ENCODE measurements at places on chromosomes 1 and 21.

DNA sequence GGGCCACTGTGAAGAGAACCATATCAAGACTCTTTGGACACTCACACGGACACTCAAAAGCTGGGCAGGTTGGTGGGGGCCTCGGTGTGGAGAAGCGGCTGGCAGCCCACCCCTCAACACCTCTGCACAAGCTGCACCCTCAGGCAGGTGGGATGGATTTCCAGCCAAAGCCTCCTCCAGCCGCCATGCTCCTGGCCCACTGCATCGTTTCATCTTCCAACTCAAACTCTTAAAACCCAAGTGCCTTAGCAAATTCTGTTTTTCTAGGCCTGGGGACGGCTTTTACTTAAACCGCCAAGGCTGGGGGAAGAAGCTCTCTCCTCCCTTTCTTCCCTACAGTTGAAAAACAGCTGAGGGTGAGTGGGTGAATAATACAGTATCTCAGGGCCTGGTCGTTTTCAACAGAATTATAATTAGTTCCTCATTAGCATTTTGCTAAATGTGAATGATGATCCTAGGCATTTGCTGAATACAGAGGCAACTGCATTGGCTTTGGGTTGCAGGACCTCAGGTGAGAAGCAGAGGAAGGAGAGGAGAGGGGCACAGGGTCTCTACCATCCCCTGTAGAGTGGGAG lies 36.3 kb upstream of the TDRD10 start:
- DNase-seq: no peak

DNA sequence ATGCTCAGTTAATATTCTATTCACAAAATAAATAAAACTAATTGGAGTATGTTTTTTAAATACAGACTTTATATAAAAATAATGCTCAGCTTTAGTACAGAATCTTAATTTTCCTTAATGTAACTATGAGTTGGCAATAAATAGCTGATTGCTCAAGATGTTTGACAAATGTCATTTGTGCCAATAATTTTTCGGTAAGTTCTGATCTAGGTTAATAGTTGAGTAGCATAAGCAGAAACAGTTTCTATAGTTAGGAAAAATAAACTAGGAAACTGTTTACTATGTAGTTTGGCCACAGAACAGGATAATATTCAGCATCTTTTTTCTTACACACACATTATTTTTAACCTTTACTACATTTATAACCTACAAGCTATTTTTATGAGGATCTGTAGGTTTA lies 40.3 kb downstream of the KCTD3 start:
- DNase-seq: no peak

DNA sequence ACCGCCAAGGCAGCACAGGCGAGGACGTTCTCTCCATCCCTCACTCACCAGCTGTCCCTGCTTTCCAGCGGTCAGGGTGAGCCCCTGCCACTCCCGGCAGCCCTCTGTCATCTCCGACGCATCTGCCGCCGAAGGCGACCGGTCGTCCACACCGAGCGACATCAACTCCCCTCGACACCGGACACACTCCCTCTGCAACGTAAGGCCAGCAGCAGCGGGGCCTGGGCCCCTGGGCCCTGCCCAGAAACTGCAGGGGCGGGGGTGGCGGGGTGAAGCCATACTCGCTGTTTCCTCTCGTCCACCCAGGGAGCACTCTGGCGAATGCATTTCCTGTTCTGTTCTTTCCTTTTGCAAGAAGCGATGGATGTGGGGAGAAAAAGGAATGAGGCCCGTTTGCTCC lies 93.4 kb upstream of the TMEM51 start:
- no peak for DNase-seq

DNA sequence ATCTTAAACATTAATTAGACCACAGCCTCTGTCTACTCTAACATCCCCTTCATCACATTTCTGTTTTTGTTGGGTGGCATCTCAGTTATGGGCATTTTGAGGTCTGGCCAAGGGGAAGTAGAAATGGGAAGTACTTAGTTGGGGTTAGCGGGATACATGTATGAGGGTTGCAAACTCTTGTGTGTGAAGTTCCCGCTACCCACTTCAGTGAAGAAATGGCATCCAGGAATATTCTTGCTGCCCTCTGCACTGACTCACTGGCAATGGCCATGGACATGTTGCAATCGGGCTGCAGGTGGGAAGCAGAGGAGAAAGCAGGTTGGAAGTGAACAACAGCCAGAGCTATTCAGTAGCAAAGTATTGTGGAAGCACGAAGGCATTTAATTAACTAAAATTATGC lies 7.4 kb downstream of the CD48 start:
- DNase-seq: no peak

DNA sequence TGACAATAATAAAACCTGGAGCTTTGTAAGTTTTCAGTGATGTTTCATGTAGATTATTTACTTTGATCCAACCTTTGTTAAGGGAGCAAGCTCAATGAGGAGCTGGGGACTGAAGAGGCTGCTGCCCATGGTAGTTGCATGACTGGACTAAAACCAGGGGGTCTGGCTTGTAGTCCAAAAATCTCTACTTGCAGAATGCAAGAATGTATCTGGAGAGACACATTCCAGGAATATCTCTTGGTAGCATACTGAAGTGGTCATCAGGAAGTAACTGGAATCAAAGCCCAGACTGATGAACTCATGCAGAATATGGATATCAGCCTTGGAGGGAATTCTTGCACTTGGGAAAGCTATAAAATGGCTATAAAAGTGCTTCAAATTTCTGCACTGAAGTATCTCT lies 5.8 kb upstream of the KIAA0040 start:
- DNase-seq: no peak

DNA sequence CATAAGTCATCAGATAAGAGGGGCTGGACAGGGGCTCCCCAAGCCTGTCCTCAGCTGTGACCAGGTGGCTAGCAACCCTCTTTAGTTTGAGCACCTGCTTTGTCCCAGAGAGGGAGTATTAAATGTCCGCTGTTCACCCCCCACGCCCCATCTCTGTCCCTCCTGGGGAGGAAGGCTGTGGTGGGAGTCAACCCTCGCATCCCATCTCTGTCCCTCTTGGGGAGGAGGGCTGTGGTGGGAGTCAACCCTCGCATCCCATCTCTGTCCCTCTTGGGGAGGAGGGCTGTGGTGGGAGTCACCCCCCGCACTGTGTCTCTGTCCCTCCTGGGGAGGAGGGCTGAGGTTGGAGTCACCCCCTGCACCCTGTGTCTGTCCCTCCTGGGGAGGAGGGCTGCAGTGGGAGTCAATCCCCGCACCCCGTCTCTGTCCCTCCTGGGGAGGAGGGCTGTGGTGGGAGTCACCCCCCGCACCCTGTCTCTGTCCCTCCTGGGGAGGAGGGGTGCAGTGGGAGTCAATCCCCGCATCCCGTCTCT lies 72.6 kb upstream of the ABCG1 start:
- DNase-seq: no peak

DNA sequence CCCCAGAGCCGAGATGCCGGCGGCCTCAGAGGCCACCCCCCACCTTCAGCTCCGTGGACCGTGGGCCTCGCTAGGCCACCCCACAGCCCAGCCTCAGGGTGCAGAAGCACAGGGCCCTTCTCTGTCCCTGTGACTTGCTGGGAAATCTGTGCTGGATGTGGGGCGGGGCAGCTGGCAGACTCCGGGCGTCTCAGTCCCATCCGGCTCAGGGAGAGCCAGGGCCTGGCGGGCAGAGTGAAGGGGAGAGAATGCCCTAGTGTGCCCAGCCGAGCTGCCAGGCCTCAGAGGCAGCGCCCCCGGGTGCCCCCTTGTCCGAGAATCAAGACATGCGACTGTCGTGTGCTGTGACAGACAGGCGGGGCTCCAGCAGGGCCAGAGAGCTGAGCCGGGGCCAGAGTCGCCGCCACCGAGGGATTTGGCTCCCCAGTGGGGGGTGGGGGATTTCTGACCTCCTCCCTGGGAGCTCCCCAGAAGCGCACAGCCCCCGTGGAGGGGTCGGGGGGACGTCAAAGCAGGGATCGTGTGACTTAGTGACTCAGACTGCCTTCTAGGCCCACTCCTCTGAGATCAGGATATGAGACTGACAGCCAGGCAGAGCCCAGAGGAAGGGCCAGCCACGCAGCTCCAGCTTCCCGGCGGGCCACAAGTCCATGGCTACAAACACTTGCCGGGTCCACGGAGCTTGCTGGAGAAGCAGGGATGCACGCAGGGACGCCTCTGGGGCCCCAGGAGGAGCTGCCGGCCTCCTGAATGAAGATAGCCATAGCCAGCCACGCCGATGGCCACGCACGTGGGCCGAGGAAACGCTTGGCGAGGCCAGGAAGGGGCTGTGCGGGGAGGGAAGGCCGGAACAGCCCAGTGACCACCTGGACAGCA lies 11.9 kb downstream of the COL6A1 start:
- DNase-seq: no peak

GRCh38 chr1:48203287-48203900 lies 19.1 kb upstream of the SLC5A9 start:
- peak; percentile 12 for DNase-seq

- DNase-seq: no peak
These were observed 157.9 kb upstream of the NRIP1 start for GRCh38 chr21:15222707-15223106.

DNA sequence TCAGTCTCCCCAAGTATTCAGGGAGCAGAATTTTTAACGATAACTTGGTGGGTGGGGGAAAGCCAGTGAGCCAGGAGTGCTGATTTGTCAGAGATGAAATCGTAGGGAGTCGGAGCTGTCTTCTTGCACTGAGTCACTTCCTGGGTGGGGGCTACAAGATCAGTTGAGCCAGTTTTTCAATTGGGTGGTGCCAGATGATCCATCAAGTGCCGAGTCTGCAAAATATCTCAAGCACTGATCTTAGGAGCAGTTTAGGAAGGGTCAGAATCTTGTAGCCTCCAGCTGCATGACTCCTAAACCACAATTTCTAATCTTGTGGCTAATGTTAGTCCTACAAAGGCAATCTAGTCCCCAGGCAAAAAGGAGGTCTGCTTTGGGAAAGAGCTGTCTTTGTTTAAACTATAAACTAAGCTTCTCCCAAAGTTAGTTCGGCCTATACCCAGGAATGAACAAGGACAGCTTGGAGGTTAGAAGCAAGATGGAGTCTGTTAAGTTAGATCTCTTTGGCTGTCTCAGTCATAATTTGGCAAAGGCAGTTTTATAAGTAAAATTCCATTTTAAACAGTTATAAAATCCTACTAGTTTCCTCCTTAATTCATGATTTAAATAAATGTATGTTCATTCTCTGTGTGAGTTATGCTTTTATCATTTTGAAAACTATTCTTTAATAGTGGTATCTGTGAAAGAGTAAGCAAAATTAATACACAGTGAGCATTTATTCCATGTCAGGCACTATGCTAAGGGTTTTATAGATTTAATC lies 51.7 kb downstream of the SLC16A1 start:
- DNase-seq: no peak

- DNase-seq: no peak
These were observed 93.6 kb downstream of the DYRK1A start for GRCh38 chr21:37460196-37460595.

GRCh38 chr21:35249636-35250035 lies 200.5 kb upstream of the RUNX1 start:
- DNase-seq: no peak

- no peak for DNase-seq
These were observed 453.3 kb downstream of the NUF2 start for GRCh38 chr1:163774978-163775620.

- DNase-seq: no peak
These were observed 701 bp downstream of the DEDD start for GRCh38 chr1:161131523-161132409.

GRCh38 chr1:19319196-19319595 lies 7.1 kb downstream of the SLC66A1 start:
- no peak for DNase-seq

GRCh38 chr1:50348449-50349241 lies 74.6 kb downstream of the DMRTA2 start:
- DNase-seq: peak; percentile 50

GRCh38 chr1:228216371-228217320 lies 8.8 kb downstream of the OBSCN start:
- no peak for DNase-seq

DNA sequence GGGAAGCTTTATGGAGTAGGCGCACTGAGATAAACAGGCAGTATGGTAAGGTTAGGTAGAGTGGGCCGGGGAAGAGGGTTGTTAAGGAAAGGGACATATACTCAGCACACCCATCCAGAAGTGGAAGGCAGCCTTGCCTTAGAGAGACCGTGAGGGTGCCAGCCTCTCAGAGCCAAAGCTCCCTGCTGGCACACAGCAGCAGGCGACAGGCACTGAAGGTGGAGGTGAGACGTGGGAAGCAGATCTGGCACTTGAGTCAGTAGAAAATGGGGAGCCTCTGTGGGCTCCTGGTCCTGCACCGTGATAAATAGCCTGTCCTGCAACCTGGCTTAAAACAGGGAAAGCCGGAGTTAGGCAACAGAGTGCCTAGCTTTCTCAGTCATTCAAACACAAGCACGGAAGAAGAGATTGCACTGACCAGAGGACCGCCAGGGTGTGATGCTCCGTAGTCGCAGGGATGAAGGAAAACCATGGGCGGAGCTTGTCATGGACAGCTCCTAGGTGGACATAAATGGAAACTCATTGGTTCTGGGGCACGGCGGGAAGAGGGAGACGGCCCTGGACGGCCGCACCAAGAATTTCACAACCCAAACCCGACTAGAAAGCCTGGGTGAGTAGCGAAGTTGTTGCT lies 15.5 kb downstream of the KCNK1 start:
- DNase-seq: no peak

GRCh38 chr1:221331273-221332183 lies 410.4 kb downstream of the DUSP10 start:
- DNase-seq: no peak

- no peak for DNase-seq
These were observed 4.4 kb downstream of the S100A8 start for GRCh38 chr1:153386500-153386901.

GRCh38 chr1:111453706-111454105 lies 4.4 kb downstream of the ATP5PB start:
- DNase-seq: no peak

DNA sequence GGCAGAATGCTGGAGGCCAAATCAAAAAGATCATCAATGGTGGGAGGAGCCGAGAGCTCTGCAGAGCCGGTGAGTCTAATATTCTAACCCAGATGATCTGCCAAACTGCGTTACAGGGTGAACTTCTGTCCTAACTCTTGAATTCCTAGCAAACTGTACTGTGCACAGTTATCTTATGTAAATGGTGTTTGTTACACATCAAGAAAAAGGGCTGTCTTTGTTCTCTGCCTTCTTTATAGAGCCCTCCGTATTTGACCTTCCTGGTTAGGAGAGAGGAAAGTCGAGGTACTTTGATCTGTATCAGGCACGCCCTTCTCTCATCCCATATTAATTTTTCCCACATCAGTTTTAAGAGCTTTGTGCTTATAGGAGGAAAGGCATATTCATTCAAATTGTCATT lies 37.6 kb downstream of the MT1HL1 start:
- no peak for DNase-seq

GRCh38 chr1:93776728-93777127 lies 95.1 kb upstream of the BCAR3 start:
- DNase-seq: no peak

- no peak for DNase-seq
These were observed 1179.6 kb downstream of the AMY1C start for GRCh38 chr1:104929280-104929679.

DNA sequence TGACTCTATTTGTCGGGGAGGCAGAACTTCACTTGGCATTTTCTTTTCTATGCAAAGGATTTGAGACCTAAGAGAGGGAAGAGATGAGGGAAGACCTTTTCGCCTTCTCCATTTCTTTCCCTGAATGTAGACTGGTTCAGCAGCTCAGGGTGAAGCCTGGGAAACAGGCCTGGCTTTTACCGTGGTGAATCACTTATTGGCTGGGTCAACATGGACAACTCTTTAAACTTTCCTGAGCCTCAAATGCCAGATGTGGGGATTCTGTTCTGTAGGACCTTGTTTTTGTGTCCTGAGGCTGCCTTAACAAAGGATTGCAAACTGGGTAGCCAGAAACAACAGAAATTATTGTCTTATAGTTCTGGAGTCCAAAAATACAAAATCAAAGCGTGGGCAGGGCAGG lies 455.8 kb upstream of the VAMP3 start:
- DNase-seq: no peak

- peak; percentile 37 for DNase-seq
These were observed at the start of gene ETNK2 for GRCh38 chr1:204151552-204152309. Gene ETNK2 (minus strand): TSS chr1:204152044. CDS start chr1:204151852, 192 bp downstream.

All from SW 1271 (cell line).